ENCODE measurements at places on chromosomes 2 and 18.

GRCh38 chr2:28726177-28726576, 25.5 kb upstream of the PPP1CB start:
- DNase-seq: no peak

- DNase-seq: no peak
Observed at GRCh38 chr18:21293479-21293878, 51.4 kb downstream of the GREB1L start.

DNA sequence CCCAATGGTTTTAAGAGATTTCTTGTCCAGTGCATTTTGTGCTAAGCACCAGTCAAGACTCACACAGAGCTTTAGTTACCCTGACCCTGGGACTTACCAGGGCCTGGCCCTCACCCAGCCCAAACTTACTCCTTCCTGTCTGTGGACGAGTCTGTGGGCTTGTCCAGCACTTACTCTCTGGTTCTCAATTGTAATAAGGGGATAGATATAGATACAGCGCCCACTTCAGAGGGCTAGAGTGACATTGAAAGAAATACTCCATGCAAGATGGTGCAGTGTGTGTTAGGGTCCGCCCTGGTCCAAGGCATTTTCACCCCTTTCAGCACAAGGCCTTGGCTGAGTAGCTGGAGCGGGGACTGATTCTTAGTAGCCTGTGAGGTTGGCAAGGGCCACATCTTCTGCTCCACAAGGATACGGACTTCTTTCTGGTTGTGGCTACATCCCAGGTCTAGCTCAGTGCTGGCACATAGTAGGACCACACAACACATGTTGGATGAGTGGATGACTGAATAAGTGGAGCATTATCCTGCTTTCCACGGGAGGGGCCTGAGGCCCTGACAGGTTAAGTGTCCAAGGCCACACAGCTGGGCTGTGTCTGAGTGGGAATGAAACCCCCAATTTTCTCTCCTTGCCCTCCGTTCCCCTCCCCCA, 3.8 kb upstream of the ARID5A start:
- no peak for DNase-seq

GRCh38 chr2:71861186-71862160, 286.2 kb downstream of the CYP26B1 start:
- no peak for DNase-seq

GRCh38 chr2:171320208-171320621, 113.6 kb downstream of the METTL8 start:
- no peak for DNase-seq

DNA sequence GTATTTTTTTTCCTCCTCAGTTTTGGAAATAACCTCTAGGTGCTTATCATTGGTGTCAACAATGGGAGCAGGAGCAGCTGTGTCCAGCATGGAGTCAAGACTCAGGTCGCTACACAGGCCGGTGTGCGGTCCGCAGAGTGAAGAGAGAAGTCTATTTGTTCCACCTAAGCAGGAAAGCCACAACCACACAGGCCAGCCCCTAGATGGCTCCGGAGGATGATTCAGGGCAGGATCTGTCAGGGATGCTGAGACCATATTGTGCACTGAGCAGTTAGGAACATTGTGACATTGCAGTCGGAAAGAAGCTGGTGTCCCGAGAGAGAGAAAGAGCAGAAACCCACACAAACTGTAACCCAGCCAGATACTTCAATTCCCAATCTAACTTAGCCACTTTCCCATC, 136.9 kb downstream of the GAREM1 start:
- DNase-seq: no peak

GRCh38 chr2:134276381-134277172, 22.7 kb downstream of the MGAT5 start:
- DNase-seq: no peak

DNA sequence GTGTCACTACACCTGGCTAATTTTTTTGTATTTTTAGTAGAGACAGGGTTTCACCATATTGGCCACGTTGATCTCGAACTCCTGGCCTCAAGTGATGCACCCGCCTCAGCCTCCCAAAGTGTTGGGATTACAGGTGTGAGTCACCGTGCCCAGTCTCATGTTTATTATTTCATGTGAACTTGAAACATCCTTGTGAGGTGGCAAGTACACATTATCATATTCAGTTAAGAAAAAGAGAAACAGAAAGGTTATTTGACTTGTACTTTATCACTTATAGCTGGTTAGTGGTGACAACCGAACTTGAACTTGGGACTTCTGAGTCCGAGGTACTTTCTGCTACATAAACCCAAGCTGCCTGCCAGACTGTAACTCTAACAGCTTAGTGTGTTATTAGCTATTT, 24.4 kb downstream of the ABHD3 start:
- no peak for DNase-seq

All from hypothalamus (tissue), 51 donors.